H9 (cell line): ENCODE measurements at places on chromosomes 1 and 21. TPM values are rescaled to one million over a fixed set of nuclear protein-coding genes. Genes with fewer than 3 reads are reported as not detected.

DNA sequence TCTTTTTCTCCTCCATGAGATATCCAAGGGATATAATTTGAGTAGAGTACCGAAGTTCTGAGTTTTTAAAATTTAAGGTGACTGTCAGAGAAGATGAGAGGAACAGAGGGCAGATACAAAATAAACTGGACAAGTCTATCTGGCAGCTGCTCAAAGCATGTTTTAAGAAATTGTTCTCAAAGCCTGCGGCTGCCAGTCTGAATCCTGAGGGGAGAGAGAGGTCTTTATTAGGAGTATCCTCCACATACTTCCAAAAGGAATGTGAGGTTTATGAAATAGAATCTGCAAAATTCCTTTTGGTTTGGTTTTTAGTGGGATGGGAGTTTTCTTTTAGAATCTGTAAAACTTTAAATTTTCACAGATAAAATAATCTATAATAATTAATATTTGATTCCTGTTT is 41.3 kb downstream of the TTC13 start:
- DNase-seq: no peak

- no peak for DNase-seq
Measured at GRCh38 chr1:169488157-169488556, 2.4 kb upstream of the SLC19A2 start.

DNA sequence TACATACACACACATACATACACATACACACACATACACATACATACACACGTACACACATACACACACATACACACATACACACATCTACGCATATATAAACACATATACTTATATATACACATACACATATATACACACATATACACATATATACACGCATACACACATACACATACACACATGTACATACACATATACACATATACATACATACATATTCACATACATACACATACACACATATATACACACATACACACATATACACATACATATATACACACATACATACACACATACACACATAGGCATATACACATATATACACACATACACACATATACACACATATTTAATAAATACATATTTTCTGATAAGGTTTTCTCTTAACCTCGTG is 324.0 kb downstream of the RPS6KC1 start:
- no peak for DNase-seq

The MCOLN2 gene
- total RNA-seq: 0.70 and 1.3 TPM in 2 replicates

- no peak for DNase-seq
Measured at GRCh38 chr1:246579818-246580217, 13.6 kb downstream of the CNST start.

DNA sequence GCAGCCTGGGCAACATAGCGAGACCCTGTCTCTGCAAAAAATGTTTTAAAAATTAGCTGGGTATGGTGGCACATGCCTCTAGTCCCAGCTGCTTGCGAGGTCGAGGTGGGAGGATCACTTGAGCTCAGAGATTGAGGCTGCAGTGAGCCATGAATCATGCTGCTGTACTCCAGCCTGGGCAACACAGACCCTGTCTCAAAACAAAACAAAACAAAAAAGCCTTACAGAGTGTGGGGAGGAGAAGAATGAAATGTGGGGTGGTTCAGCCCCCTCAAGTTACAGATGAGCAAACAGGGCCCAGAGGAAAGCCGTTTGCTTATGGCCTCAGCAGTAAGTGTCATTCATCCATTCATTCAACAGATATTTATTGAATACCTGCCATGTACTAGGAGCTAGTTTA is 40.7 kb downstream of the RPS6KA1 start:
- DNase-seq: no peak

The ACBD3 gene
- 30.6 and 30.8 TPM in 2 replicates for total RNA-seq

The KRTAP7-1 gene
- total RNA-seq: not detected in 2 replicates

DNA sequence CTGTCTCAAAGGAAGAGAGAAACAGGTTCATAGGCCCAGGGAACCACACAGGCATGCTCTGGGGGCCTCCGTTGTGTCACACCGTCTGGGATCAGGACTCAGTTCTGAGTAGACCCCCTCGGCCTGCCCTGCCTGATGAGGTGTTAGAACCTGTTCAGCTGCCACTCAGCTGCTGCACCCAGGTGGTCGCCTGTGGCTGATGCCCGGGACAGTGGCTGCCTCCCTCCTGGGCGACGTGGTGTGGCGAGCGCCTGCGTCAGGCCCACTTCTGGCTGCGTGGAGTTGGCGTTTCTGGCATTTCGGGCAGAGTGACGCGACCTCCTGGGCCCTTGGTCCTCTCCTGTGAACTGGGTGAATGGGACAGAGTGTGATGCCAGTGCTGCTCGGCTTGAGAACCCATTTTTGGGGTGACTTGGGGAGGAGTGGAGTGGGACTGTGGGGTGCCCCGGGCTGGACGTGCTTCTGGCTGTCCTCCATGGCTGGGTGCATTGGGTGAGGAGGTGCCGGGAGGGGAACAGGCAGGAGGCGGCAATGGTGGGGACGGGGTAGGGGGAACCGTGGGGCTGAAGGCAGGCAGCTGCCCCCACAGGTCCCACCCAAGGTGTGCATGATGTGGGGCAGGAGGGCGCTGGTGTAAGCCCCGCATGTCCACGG is 10.8 kb downstream of the CFAP410 start:
- no peak for DNase-seq

- DNase-seq: no peak
Measured at GRCh38 chr1:60589916-60590315, 492.4 kb upstream of the NFIA start.

- no peak for DNase-seq
Measured at GRCh38 chr21:32233055-32233546, 45.7 kb downstream of the MIS18A start.

The CKS1B gene
- 279 and 283 TPM in 2 replicates for total RNA-seq

DNA sequence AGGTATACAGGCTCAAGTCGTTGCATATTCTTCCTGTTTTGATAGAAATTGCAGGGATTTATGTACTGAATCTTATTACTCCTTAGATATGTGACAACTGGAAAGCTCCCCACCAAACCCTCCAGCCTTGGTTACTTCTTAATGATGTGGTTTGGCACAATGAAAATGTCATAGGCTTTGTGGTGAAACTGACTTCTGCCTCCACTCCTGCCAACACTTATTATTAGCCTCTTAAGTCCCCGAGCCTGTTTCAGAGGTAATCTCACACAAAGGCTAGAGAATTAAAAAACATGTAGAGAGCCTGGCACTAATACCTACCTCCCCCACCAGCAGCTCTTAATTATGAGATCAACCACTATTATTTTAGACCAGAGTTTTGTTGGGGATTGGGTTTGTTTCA is 4.2 kb downstream of the COX20 start:
- DNase-seq: no peak

GRCh38 chr21:44943005-44943685 is 3.3 kb downstream of the SLX9 start:
- DNase-seq: no peak

- DNase-seq: no peak
Measured at GRCh38 chr21:27300770-27301169, 333.9 kb upstream of the ADAMTS5 start.
